ENCODE measurements at places on chromosomes 16 and 17.

GRCh38 chr17:49760932-49761558 lies 2.9 kb downstream of the FAM117A start:
- no peak for DNase-seq

DNA sequence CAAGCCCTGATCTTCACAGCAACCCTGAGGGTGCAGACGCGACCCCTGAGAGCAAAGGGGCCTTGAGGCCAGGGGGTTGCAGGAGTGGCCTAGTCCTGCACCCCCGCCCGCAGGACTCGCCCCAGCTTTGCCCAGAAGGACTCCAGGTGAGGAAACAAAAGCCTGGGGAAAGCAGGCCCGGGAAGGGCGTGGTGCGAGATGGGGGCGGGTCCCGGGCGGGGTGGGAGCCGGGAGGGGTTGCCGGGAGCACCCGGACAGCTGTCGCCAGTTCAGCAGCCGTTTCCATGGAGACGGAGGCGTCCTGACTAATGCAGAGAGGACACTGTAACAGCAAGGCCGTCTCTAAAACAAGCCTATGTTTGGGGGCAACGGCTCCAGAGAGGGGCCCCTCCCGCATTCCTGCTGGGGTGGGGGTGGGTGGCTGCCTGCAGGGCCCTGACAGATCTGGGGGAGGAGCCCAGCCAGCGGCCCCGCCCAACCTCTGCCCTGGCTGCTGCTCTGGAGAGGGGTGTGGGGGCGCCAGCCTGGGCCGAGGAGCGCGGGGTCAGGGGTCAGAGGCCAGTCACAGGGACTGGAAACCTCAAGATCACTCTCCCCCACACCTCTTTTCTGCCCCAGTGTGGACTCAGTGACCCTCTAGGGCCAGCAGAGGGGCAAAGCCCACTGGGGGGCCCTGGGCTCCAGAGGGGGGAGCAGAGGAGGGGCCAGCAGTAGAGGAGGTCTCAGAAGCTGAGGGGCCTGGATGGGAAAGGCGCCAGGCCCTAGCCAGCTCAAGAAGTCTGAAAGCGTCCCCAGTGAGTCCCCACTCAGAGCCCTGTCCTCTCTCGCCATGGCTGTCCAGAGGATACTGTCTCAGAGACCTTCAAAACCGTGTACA lies 3.1 kb upstream of the TPPP3 start:
- no peak for DNase-seq

GRCh38 chr17:62648251-62648955 lies 20.9 kb downstream of the MRC2 start:
- DNase-seq = no peak

DNA sequence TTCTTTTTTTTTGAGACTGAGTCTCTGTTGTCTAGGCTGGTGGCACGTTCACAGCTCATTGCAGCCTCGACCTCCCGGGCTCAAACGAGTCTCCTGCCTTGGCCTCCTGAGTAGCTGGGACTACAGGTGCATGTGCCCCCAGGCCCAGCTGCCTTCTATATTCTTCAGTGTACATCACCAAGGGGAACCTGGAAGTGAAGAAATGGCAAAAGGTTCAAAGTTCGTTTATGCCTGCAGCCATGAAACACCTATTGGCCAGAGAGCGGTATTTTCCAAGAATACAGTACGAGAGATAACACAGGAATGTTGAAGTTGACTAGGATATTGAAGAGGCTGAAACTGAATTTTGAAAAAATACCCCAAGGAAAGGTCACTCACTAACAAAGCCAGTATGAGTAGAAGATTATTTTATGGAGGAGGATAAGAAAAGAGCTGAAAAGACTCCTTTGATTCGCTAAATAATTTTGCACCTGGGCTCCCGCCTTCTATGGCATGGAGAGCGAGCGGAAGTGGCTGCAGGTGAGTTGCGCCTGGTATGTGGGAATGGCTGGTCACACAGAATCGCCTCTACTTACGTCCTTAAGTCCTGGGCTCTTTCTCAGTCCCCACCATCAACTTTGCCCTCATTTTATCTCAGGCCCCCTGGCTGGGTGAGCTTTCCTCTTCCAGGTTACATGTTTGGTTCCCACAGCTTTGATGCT lies 9.8 kb downstream of the ST6GALNAC1 start:
- DNase-seq = no peak

DNA sequence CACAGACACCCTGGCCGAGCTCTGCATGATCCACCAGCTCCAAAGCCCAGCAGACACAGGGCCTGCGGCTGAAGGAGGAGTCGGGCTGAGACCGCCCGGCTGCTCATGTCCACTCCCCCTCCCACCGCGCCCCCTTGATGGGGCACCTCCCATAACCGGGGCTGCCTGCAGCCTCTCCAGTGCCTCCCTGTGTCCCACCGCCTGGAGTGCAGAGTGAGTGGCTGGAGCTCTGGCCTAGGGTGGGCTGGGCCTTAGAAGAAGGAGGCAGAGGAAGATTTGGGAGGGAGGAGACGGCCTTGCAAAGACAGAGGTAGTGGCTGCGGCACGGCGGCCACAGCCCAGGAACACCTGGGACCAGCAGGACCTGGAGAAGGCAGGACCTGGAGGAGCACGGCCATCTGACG lies 4.0 kb downstream of the CBFA2T3 start:
- DNase-seq = no peak

DNA sequence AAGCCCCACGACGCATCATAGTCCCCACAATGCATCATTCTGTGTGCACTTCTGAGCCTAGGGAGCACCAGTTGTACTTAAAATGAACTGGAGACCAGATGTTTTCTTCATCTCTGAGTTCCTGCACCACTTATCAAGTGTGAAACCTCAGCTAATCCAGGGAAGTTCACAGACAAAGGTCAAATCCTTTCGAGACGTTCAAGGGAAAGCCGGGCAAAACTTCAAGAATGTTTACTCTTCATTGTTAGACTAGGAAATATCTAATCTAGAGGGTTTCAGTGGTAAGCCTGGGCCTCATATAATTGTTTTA lies 4.6 kb upstream of the PMP22 start:
- DNase-seq = no peak

DNA sequence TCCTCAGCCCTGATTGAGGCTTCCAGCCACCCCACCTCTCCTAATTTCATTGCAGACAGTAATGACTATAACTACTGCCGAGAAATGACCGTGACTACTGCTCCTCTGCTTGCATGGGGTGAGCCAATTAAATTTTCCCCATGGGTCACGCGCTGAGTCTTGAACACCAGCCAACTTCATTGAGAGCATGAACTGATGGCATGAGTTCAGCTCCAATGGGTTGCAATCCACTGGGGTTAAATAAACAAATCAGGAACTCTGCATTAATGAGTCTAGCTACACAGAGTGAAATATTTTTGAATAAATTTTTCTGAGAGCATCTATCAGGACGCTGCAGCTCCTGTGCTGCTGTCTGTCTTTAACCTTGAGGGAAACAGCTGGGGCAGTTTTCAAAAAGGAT lies 61.6 kb upstream of the CLEC3A start:
- no peak for DNase-seq

DNA sequence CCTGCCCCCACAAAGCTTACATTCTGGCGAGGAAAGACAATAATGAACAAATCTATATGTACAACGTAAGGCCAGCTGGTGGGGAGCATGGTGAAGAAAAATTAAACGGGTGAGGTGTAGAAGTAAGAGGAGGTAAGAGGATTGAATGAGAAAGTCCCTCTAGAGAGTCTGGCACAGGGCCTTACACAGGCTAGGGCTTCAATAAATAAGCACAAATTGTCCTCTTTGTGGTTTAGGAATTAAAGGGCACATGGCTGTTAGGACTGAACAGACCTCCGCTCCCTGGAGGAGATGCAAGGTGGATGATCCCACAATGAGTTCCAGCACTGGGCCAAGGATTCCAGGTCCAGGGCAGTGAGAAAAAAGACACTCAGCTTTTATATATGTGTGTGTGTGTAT lies 43.1 kb upstream of the HAPSTR1 start:
- DNase-seq = no peak

DNA sequence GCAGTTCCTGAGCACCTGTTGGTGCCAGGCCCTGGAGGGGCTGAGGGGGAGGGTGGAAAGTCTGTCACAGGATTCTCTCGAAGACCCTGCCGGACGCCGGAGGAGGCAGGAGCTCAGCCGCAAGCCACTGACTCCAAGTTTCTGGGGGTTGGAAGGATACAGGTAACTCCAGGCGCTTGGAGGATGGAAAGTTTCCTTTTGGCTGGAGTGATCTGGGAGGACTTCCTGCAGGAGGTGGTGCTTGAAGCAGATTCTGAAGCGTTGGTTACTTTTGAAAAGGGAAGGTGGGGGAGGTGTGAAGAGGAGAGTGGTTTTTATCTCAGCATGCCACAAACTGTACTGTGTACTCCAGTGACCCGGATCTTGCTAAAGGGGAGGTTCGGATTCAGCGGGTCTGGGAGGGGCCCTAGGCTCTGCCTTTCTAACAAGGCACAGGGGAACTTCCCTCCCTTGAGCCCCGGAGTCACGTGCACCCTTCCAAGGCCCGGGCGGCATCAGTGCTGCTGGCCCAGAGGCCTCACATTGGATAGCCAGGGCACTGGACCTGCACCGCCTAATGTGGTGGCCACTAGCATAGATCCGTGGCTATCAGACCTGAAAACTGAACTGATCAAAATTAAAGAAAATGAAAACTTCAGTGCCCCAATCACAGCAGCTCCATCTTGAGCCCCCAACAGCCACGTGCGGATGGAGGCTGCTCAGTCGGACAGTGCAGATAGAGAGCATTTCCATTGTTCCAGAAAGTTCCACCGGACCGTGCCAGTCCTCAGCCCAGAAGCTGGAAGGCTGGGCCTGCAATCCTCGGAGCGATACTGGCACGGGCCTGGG lies 42.2 kb upstream of the GSE1 start:
- peak; percentile 53 for DNase-seq

GRCh38 chr17:16301963-16302855 lies 51.1 kb downstream of the CENPV start:
- DNase-seq = no peak

DNA sequence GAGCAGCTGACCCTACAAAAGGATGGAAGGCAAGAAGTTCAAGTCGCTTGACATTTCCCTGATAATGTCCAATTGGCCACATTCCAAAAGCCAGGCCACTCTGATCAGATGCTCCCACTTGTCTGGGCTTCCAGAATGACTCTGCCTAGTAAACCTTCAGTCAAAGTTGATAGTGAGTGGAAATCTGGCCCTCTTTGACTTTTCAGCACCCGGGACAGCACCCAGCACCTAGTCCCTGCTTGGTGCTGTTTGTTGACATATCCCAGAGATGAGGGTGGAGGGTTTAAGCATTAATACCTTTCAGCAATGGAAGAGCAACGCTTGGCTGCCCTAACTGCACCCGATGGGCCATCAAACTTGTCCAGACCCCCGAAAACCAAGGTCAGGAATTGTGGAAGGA lies 131.3 kb downstream of the AIPL1 start:
- no peak for DNase-seq

DNA sequence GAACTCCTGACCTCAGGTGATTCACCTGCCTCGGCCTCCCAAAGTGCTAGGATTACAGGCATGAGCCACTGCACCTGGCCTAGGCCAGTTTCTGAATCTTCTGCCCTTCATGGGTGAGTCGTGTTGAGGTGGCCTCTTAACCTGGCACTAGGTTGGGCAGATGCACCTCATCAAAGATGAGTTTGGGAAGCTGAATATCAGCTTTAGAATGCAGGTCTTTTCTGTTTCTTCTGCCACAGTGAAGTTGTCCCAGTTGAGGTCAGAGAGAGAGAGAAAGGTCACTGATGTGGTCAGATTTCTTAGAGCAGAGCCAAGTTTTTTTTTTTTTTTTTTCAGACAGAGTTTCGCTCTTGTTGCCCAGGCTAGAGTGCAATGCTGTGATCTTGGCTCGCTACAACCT lies 111.3 kb upstream of the WSCD1 start:
- no peak for DNase-seq
